Airway epithelial cell (primary cell): ENCODE measurements at places on chromosomes 2 and 18. TPM values are rescaled to one million over a fixed set of nuclear protein-coding genes. Genes with fewer than 3 reads are reported as not detected.

The MSTN gene
- total RNA-seq: not detected in 2 replicates

The STK39 gene
- 14.0 and 15.2 TPM in 2 replicates for total RNA-seq

The FAM124B gene
- total RNA-seq: not detected in 2 replicates

The CCDC141 gene
- not detected in 2 replicates for total RNA-seq

The STPG4 gene
- not detected in 2 replicates for total RNA-seq

The PCARE gene
- not detected in 2 replicates for total RNA-seq

The IL37 gene
- total RNA-seq: not detected in 2 replicates

The IHH gene
- not detected in 2 replicates for total RNA-seq

The NIFK gene
- total RNA-seq: 48.1 and 108 TPM in 2 replicates

The RAD51AP2 gene
- 0.05 and 0.14 TPM in 2 replicates for total RNA-seq

The APOB gene
- not detected in 2 replicates for total RNA-seq

The CRYGD gene
- not detected in 2 replicates for total RNA-seq

The INO80B gene
- total RNA-seq: 20.9 and 23.4 TPM in 2 replicates
